Kidney capillary endothelial cell (primary cell): ENCODE measurements at places on chromosomes 7 and 10.

DNA sequence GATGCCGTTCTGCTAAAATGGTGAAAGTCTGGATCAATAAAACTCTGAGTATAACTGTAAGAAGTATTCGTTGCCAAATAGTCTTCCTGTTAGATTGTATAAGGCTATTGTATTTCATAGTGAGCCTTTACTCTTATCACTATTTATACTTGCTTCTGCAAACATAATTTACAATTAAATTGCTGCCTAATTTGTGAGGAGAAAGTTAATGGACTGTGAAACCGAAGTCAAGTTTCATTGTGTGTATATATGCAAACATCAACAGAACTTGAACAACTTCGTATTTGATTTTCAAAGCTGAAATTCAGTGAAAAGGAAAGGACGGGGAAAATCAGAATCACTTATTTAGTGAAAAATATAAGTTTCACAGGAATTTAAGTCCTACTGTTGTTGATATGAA is 135.9 kb upstream of the CCDC6 start:
- DNase-seq = no peak

DNA sequence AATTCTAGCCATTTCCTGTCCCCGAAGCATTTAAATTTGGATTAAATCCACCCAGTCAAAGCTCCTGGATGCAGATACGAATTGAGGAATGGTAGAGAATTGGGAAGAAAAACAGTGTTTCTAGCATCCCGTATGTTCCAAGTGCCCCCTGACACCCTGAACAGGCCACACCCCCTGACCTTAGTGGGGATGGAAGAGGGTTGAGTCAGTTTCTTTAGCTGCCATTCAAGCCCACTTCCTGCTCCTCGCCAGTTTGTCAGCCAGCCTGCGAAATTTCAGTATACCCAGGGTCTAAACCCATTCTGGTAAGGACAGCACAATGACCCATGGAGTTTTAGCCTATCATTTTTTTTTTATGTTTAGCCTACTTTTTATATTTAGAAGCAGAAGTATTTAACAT is 101.1 kb downstream of the PKD1L1 start:
- peak; percentile 20 for DNase-seq

DNA sequence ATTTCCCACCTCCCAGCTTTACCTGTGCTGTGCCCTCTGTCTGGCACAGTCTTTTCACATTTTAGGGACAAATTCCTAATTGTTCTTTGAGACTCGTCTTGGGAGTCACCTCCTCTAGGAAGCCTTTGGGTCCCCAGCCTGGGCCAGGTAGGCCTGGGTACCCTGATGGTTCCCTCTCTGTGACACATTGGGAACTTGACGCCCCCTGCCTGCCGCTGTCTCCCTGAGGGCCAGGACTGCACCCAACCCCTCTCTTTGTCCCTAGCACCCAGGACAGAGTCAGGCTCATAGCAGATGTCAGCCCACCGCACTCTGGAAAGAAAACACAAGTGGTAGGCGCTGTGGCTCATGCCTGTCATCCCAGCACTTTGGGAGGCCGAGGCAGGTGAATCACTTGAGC is 71.4 kb downstream of the GTF2IRD1 start:
- DNase-seq = no peak

GRCh38 chr10:6719561-6719960 is 139.5 kb upstream of the PRKCQ start:
- DNase-seq = no peak

GRCh38 chr7:70027867-70028266 is 429.6 kb downstream of the AUTS2 start:
- DNase-seq = no peak

DNA sequence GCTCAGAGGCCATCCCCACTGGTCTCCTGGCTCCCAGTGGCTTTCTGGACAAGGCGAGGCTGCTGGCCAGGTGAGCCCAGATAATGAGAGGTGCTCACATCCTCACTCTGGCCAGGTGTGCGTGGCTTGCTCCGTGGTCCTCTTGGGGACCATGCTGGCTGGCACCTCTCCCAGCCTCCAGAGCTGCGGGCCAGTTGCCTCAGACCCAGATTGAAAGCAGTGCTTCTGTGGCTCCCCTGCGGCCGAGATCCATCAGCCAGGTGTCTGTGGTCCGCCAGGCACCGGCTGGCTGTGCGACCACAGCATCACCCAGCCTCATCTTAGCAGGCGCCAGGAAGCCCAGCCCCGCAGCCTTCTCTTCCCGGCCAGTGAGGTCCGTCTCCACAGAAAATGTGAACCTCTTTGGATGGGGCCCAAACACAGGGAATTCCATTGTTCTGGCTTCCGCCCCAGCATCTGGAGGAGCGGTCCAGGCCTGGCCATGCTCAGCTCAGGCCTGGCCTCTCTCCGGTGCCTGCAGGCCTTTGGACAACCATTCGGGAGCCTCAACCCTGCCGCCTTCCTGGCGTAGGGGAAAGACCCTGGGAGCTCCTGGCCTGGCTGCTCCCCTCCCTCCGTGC is 5.2 kb upstream of the TTYH3 start:
- peak; percentile 89 for DNase-seq

GRCh38 chr10:3090914-3091787 is 23.8 kb downstream of the PFKP start:
- DNase-seq = peak; percentile 83

DNA sequence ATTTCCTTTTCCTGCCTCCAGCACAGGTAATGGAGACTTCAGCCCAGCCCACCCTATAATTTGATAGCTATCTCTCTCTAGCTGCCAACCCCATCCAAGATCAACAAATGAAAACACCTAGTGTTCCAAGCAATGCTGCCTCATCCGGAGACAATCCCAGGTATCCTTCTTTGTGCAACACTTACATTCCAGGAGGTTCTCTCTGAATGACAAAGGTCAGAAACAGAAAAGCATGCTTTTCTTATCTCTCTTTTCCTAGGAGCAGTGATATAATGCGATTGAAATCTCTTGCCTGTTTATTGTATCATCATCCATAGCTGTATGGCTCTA is 699.3 kb downstream of the INHBA start:
- no peak for DNase-seq
